ENCODE measurements at places on chromosomes 5 and 9.

- no peak for DNase-seq
These were observed 26.6 kb downstream of the PALM2AKAP2 start for GRCh38 chr9:109806506-109807115.

- DNase-seq = peak; percentile 71
These were observed 4.1 kb downstream of the LRSAM1 start for GRCh38 chr9:127455324-127455992.

- no peak for DNase-seq
These were observed 790.8 kb downstream of the BRINP1 start for GRCh38 chr9:118578467-118578866.

DNA sequence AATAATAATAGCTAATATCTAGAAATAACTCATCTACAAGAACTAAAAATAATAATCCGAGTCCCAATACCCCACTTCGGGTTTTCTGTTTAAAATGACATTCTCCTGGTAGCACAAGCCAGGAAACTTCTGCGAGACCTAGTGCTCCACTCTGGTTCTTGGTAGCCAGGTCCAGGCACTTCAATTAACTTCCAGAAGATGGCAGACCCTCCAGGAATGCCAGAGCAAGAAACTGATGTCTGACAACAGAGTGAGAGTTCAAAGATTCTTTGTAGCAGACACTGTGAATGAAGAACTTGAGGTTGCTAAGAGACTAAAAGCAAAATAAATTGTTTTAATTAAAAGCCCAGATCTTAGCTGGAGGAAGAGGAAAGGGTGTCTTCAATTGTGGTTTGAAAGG is 1963.3 kb upstream of the CDH9 start:
- DNase-seq = no peak

- peak; percentile 71 for DNase-seq
These were observed 184.3 kb downstream of the CTNND2 start for GRCh38 chr5:11719888-11720481.

DNA sequence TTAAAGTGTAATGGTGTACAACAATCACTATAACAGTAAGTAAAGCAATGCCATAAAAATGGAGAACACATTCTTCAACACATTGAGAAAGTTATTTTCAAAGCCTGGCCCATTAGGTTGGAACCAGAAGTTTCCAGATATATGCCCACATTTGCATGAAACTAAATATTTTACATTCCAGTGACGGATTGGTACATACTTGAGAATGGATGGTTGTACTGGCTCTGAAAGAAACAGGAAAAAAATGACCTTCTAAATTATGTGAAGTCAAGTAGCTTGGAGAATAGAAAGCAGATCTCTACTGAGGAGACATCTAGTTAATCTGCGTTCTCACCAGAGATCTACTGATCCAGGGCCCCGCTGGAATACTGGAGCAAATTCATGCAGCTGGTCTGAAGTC is 1037.0 kb downstream of the NR2F1-AS1 start:
- DNase-seq = no peak

GRCh38 chr5:129001841-129002526 is 36.7 kb downstream of the SLC27A6 start:
- DNase-seq = no peak

DNA sequence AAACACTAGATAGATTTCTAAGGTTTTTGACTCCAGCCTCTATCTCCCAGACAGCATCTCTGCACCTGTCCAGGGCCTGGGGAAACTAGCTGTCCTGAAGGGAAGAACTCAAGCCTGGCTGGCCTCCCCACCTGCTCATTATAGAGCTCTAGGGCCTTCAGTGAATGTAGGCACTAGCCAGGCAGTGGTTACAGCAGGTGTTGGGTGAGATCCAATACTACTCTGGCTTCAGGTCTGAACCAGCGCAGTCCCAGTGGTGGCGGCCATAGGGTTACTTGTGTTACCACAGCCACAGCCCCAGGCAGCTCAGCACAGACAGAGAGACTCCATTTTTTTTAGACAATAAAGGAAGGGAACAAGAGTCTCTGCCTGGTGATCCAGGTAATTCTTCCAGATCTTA is 449.2 kb downstream of the IRX1 start:
- DNase-seq = no peak

DNA sequence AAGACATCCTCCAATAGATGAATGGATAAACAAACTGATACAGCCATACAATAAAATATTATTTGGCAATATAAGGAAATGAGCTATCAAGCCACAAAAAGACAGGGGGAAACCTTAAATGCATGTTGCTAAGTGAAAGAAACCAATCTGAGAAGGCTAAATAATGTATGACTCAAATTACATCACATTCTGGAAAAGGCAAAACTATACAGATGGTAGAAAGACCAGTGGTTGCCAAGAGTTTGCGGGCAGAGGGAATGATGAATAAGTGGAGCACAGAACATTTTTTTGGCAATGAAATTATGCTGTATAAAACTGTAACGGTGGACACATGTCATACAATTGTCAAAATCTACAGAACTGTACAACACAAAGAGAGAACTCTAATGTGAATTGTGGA is 63.3 kb downstream of the CSF2 start:
- DNase-seq = no peak

DNA sequence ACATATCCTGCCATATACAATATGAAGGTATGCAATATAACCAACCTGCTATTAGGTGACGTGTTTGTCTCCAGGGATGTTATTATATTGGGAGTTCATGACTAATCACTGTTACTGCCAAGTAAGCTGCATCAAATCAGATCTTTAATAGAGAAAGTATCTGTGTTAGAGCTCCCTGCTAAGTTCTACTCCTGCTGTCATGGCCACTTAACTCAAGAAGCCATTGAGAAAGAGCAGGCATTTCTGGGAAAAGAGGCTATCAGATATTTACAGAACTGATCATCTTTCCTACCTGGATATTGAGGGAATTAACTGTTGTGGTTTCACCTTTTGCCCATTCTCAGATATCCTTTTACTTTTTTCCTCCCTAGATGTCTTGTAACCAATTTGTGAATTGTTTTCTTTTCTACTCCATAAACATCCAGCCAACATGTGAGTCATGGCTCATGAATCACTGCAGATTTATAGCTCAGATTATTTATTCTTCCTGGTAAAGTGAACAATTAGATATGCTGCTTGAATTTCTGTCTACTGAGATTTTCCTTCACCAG is 634.8 kb upstream of the FAM174A start:
- no peak for DNase-seq

GRCh38 chr9:131651599-131651998 is 88.3 kb downstream of the RAPGEF1 start:
- DNase-seq = no peak
